ENCODE measurements at places on chromosomes 11 and 22.

DNA sequence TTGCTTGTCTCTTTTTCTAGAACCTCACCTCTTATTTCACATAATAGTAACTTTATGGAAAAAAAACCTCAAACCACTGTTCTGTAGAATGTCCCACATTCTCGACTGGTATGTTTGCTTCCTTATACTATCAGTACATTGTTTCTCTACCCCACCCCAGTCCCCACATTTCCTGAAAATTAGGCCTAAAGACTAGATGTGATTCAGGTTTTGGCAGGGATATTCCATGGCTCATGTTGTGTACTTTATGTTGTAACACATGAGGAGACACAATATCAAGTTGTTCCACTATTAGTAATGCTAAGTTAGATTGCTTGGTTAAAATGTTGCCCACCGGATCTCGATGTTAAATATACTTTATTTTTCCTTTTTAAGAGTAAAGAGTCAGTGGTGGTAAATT, 34.7 kb downstream of the DDIAS start:
- DNase-seq = no peak

DNA sequence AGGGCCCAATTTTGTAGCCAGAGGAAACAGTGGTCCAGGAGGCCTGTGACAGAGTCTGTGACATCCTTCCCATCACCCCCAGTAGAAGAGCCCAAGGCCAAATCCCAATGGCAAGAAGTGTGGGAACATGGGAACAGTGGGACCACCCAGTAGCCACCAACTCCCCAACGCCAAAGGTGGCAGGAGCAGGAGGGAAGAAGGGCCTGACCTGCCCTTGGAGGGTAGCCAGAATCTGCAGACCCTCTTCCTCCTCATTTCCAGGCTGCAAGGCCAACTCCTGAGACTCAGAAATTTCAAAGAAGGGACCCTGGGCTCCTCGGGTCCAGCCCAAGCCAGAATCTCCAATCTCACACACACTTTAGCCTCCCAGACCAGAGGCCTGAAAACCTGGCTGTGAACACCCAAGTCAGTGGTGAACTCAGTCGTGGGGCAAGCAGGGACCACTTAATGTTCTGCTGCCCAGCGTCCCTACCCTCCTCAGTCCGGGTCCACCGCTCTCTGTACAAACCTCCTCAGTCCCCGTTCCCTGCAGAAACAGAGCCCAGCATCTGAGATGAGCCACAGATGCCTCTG, 6.2 kb downstream of the RAB3IL1 start:
- no peak for DNase-seq

DNA sequence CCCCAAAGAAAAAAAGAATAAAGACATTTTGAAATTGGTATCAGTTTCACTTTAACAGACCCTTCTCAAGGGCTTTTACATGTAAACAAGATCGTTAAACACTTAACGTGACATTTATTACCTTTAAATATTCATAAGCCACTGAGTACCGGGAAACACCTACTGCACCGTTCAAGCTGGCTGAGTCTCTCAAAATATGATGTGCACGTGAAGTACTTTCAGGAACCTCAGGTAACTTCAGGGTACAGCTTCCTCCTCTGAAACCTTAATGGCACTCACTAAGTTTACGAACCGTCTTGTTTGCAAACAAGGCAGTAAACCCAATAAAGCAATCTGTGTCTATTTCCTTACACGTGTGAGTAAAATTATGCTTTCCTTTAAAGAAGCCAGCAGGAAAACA, 105.5 kb upstream of the TENM4 start:
- DNase-seq = no peak

DNA sequence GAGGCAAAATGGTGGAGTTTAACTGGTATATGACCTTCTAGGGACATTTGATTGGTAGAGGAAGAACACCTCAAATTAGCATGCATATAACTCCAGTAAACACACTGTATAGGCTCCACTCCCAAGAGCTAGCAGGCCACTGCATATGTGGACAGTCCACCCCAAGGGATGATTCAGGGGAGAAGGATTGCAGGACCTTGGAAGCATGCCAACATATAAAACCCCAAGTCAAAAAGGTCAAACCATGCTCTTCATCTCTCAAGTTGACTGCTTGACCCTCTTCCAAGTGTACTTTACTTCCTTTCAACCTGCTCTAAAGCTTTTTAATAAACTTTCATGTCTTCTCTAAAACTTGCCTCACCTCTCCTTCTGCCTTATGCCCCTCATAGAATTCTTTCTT, 459.9 kb upstream of the CCDC179 start:
- DNase-seq = no peak

- no peak for DNase-seq
These were observed 369.2 kb upstream of the NARS2 start for GRCh38 chr11:78943841-78944240.

GRCh38 chr22:35353318-35353717, 27.6 kb upstream of the HMOX1 start:
- peak; percentile 22 for DNase-seq

GRCh38 chr11:73980001-73980961, 2.4 kb downstream of the UCP2 start:
- peak; percentile 91 for DNase-seq

DNA sequence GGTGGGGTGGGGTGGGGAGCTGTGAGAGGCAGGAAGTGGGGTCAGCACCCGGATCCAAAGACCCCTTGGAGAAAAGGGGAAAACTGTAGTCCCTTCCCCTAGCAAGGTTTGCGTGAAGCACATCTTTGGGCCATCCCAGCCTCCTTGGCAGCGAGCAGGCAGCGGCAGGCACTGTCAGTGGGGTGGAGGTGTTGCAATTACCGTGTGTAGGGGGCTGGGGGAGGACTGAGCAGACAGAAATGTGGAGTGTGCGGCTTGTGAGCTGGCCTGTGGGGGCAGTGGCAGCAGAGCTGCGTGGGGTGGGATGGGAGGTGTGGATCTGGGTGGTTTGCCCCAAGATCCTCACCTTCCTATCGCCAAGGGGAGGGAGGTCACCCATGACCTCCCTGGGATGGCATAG, 16.4 kb downstream of the DAGLA start:
- DNase-seq = no peak

GRCh38 chr11:107678632-107678971, 33.3 kb downstream of the SLN start:
- DNase-seq = no peak

GRCh38 chr11:123103326-123103980, 41.5 kb upstream of the HSPA8 start:
- peak; percentile 11 for DNase-seq

GRCh38 chr11:12797996-12798395, 123.8 kb downstream of the TEAD1 start:
- no peak for DNase-seq

GRCh38 chr11:59766542-59767224, 11.5 kb downstream of the STX3 start:
- no peak for DNase-seq

- no peak for DNase-seq
These were observed 31.3 kb upstream of the ADA2 start for GRCh38 chr22:17250380-17251082.

Measured in germinal center (tissue), 1 donor.